ENCODE measurements at places on chromosomes 16 and 17.

DNA sequence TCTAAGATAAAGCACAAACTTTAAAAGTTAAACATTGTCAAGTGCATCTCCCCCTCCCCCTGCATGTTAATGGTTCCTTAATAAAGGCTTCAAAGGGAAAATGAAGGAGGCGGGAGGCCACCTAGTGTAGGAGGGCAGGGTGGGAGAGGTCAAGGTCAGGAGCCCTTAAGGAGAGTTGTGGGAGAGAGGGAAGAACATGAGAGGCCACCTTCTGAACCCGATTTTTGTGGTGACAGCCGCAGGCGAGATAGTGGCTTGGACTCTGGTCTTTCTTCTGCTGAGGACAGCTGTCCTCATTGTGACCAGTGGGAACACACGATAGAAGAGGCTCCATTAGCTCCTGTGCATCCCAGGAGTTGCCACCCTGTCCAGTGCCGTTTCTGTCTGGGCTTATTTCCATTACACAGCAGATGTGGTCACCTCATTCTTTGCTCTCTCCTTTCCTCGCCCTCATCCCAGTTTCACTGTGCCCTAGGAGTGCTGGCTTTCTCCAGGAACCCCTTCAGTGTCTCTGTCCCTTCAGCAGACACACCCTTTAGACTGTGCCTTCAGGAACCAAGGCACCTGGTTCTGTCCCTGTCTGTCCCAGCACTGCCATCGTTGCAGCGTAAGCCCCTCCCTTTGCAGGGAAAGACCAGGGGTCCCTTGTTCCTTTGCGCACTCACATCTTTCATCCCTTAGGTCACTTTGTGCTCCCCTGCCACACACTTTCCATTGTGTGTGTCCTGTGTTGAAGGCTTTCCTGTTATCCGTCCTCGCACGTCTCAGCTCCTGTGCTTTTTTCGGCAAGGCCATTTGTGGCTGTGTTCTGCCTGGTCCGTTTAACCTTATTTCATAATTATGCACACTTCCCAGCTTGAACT lies 7.5 kb downstream of the SEC14L1 start:
- no peak for DNase-seq

DNA sequence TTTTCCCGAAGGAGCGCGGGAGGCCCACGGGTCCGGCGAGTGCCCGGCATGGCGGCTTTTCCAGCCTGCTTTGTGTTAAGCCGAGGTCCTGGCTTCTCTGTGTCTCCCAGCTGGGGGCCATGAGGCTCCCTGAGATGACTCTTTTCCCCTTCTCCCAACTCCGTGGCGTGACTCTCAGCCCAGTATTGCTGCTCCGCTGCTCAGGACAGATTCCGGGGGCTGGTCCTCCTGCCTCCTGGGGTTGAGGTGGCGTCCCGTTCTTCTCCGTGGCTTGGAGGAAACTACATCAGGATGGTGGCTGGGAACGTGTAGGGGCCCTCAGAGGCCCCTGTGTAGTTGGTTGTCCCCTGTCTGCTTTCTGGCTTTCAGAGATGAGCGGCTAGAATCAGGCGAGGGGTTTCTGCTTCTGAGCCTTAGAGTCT lies 951 bp downstream of the GPS1 start:
- DNase-seq: no peak

GRCh38 chr17:38565853-38566665 lies 39.7 kb downstream of the SRCIN1 start:
- no peak for DNase-seq

GRCh38 chr17:19299214-19299747 lies 62.1 kb downstream of the EPN2 start:
- DNase-seq: no peak

GRCh38 chr16:47986031-47986430 lies 169.8 kb downstream of the ABCC12 start:
- DNase-seq: no peak

DNA sequence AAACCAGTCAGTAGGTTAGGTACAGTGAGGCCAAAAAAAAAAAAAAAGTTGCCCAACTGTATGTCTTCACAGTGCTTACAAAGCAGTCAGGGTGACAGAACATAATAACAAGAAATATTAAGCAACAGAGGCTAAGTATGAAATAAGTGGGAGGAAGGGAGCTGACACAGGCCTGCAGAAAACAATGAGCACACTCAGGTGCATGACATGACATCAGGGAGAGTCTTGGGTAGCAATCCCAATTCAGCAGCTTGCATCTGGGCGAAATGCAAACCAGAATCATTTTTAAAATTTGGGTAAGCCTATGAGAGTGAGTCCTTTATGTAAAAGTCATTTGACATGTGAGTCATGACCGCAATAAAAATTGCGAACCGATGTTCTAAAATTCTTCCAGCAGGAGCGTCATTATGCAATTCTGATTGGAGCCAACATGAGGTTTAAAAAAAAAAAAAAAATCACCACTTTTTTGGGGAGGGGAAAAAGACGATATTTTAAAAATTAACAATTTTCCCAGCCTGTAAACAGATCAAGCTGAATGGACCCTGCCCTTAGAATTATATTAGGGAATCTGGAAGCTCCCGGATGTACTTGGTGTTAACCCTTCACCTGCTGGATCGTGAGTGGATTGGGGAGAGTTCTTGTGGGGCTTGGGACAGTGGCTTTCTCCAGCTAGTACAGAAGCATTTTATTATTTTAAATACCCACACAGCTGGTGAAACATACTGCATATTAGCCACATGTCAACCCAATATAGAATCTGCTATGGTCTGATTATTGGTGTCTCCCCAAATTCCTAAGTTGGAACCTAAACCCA lies 127.9 kb downstream of the NPIPB5 start:
- DNase-seq: no peak

- DNase-seq: no peak
These were observed 66.5 kb downstream of the MGAT5B start for GRCh38 chr17:76934561-76935320.

GRCh38 chr16:78596996-78597422 lies 497.6 kb downstream of the WWOX start:
- no peak for DNase-seq

GRCh38 chr16:57611706-57612105 lies 16.7 kb upstream of the ADGRG1 start:
- no peak for DNase-seq

GRCh38 chr16:83095941-83096692 lies 469.3 kb downstream of the CDH13 start:
- DNase-seq: no peak

DNA sequence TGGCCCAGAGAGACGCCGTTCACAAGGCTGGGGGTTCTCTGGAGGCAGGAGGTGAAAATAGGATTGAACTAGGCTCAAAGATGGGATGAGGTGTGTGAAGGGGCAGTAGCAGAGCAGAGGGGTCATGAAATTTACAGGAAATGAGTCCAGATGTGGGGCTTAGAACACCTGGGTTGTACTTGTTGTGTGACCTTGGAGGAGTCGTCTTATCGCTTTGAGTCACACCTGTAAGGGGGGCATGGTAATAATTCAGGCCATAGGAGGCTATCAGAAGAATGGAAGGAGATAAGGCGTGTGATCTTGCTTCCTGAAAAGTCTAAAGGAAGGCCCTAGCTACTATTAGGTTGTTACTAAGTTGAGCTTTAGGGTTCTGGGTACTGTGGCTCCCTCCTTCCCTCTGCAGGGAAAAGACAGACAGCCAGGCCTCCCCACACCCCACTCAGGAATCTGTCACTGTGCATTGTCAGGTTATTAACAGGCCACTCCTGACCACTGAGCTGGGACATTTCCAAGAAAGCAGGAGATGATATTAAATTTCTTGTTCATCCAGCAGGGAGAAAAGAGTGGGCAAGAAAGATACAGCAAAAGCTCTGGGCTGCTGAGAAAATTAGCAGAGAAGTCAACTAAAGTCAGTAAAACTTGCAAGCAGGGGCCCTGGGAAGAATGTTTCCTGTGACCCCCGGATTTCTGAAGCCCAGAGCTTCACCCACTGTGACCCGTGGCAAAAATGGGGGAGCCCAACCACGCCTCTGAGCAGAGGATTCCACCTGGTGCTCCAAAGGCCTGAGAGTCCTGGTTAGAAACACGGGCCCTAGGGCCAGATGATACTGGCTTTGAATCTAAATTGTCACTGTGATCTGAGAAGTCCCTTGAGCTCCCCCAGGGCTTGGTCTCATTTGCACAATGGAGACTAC lies 6.0 kb upstream of the CDC42EP4 start:
- DNase-seq: no peak

DNA sequence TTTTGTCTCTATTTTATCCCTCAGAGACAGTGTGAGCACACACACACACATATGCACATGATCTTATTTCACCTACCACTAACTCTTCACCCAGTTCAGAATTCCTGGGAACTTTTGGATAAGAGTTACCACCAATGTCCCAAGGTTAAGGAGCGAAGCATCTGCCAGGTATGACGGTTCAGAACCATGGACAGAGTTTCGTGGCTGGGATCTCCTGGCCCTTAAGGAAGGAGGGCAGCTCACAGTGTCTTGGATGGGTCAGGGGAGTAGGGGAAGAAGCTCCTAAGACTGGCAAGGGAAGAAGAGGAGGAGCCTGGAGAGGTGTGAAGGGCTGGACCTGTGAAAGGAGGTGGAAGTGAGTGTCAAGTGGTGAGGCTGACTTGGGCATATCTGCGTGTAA lies 23.0 kb upstream of the TMEM132E start:
- no peak for DNase-seq

GRCh38 chr16:56102183-56102686 lies 89.1 kb upstream of the GNAO1 start:
- no peak for DNase-seq

DNA sequence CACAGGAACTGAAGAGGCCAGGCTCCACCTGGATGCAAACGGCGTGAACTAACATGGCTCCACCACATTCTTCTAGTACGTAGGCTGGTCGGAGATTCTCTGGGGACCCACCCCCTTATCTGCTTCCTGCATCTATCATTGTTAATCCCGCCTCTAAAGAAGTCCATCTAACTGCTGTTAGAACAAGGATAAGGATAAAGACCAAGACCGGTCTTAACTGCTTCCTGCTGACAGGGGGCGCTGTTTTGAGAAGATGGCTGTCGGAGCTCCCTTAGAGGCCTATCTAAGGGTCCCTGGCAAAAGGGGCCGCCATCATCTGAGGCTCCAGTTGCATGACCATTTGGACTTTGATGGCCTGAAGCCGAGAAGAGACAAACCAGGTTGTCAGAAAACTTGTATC lies 25.8 kb upstream of the TNFSF12 start:
- peak; percentile 23 for DNase-seq

DNA sequence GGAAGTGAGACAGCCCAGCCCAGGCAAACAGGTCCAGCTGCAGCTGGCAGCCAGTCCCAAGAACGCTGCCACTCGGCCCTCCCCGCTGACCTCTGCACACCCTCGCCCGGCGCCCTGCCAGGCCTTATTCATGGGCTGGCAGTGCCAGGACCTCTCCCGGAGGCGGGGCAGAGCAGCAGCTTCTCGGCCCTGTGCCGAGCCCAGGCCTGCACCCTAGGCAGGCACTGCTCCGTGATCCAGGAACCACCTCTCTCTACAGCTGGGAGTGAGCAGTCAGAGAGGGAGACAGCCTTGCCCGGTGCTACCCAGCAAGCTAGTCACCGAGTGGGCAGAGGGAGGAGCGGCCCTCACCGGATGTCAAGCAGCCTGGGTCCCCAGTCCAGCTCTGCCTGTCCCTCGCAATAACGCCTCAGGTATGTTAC lies 79.9 kb upstream of the CBX4 start:
- no peak for DNase-seq

GRCh38 chr17:82257473-82257872 lies 16.0 kb downstream of the CSNK1D start:
- DNase-seq: no peak

- no peak for DNase-seq
These were observed 59.3 kb downstream of the USP10 start for GRCh38 chr16:84759061-84759460.

- DNase-seq: no peak
These were observed 87.9 kb downstream of the CLEC16A start for GRCh38 chr16:11032000-11032921.

DNA sequence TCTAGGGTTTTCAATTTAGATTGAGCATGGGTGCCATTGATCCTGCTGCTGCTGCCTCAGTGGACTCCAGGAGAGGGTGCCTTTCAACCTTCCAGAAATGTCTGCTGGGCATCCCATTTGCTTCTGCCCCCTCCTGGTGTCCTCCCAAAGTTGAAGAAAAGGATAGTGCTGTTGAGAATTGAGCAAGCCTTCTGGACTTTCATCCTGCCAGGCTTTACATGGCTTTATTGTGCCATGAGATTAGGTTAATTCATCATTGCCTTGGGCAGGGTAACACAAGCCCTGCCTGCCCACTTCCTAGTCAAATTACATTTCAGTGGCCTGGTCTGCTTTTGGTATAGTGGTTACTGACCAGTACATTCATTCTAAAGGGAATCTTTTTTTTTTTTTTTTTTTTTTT lies 17.9 kb upstream of the TANGO6 start:
- no peak for DNase-seq
